Stimulated activated CD8-positive, alpha-beta memory T cell treated with anti-CD3 and anti-CD28 coated beads, Interleukin-4, amount 100 ng/mL, for 1 hour (primary cell): ENCODE measurements at places on chromosomes 7 and 10.

DNA sequence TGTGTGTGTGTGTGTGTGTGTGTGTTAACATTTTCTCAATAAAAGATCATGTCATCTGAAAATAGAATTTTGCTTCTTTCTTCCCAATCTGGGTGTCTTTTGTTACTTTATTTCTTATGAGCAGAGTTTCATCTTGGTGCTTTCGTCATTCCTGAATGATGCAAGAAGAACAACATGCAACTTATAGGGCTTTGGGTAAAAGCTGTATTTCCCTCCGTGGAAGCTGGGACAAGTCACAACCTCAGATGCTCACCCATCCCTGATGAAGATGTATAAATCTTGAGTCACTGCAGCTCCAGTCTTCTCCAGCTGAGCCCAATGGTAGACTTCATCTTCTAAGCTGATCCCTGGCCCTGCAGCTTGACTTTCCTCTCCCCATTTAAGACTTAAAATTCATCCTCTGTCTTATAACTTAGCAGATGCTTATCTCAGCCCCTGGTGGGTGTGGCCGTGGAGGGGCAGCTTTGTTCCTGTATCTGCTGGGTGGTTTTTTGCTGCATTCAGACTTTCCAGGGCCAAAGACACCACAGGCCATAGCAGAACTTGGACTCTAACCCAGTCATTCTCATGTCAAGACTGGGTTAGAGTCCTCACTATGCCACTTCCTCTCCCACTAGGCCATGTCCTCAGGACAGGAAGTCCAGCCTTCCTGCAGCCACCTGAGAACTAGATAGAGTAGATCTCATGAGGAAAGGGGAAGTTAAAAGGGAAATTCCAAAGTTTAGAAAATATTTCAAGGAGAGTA, 356.4 kb downstream of the TNS3 start:
- DNase-seq = no peak

- DNase-seq = no peak
Measured at GRCh38 chr10:58590924-58591323, 78.3 kb downstream of the BICC1 start.

DNA sequence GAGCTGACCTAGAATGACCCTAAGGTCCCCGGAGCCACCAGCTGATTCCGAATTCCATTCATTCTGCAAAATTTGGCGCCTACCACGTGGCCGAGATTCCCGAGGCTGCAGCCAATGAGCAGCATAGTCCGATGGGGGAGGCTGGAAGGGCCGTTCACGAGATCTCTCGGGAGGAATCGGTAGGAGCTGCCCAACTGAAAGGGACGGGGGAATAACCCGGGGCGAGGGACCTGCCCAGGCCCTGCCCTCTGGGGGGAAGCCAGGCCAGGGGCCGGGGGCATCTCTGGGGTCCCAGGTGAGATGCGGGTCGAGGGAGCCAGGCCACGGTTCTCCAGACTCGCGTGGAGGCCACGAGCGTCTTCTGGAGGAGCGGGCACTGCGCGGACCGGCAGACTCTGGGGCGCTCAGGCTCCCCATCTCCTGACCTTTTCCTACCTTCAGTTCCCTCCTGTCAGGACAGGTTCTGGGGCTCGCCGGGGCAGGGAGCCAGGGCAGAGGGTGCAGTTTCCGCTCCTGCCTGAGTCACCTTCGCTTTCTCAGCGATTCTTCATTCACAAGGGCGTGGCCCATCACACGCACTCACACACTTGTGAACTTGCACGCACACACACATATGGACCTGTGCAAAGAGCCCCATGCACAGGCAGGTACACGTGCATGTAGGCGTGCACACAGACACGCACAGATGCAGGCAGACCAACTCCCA, 173.4 kb downstream of the RNF216 start:
- no peak for DNase-seq

DNA sequence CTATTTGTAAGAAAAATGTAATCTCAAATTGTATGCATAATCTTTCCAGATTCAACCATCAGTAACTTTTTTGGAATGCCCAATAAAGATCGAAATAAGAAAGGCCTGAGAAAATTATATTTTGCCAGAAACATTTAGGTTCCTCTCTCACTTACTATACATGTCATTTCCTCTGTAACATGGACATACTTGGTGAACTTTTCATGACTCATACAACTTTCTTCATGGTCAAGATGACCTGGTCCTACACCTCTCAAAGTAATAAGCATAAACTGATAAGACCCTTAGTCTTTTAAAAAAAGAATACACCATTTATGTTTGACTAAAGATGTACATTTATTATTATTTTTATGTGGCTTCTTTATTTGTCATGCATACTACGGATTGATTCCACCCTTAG, 125.3 kb downstream of the REEP3 start:
- no peak for DNase-seq

- DNase-seq = no peak
Measured at GRCh38 chr10:77965294-77965693, 38.7 kb upstream of the DLG5 start.

- no peak for DNase-seq
Measured at GRCh38 chr10:15351099-15351820, 19.8 kb downstream of the FAM171A1 start.

DNA sequence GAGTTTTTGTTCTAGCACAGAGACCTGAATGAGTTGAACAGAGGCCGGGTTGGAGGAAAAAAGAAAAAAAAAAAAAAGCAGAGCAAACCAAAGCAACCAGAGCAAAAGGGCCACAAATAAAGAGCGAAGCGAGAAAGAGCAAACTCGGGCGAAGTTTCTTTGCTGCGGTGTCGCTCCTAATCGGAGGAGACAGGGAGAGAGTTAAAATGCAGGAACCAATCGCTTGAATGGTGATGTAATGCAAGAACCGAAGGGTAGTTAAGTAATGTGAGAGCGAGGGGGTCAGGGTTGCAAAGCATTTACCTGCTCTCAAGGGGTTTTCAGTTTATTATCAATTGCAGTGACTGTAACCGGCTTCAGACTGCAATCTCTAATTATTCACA, 271.7 kb downstream of the TRIL start:
- no peak for DNase-seq

GRCh38 chr10:61708846-61709245, 46.1 kb downstream of the CABCOCO1 start:
- DNase-seq = no peak

GRCh38 chr7:132575419-132575981, 770 bp downstream of the PLXNA4 start:
- no peak for DNase-seq

DNA sequence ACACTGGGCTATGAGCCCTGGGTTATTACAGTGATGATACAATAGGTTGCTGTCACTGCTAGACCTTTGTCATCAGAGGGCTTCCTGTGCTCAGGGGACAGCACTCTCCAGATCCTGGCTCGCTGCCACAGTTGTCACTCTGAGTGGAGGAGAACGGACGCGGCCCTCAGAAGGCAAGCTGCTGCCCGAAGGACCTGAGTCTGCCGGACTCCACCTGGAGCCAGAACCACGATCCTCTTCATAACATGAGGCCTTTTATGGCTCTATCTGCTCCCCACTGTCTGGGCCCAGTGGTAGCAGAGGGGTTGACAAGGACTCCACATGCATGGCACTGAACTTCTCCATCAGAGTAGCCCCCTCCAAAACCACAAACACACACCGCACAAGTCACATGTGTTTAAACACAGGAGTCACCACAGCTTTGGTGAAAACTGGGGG, 94.7 kb upstream of the EFCAB10 start:
- peak; percentile 34 for DNase-seq

DNA sequence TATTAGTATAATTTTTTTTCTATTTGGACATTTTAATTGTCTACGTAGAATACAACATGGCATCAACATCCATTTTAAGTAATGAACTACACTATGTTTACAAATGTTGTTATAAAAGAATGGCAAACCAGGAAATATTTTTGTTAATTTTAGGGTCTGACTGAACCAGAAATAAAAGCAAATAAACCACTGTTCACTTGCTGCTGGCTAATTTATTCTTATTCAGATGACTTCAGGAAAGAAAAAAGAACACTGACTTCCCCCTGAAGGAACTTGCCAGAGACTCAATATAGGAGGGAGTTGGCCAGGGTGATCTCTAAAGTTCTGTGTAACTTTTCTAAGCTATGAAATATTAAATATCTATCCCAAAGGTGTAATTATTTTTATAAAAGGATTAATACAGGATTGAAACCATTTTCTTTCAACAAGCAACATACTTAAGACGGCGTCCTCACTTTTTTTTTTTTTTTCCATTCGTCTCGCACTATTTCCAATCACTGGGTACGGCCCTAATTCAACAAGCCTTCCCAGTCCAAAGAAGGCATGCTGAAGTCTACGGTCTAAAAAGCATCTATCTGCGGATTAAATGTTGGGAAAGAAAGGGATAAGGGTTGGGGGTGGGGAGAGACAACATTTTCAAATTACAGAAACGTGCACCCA, 1.2 kb downstream of the USP6NL start:
- no peak for DNase-seq

- DNase-seq = no peak
Measured at GRCh38 chr10:72308320-72308987, 34.7 kb downstream of the DDIT4 start.

- DNase-seq = no peak
Measured at GRCh38 chr10:26460736-26461135, 22.6 kb downstream of the APBB1IP start.

DNA sequence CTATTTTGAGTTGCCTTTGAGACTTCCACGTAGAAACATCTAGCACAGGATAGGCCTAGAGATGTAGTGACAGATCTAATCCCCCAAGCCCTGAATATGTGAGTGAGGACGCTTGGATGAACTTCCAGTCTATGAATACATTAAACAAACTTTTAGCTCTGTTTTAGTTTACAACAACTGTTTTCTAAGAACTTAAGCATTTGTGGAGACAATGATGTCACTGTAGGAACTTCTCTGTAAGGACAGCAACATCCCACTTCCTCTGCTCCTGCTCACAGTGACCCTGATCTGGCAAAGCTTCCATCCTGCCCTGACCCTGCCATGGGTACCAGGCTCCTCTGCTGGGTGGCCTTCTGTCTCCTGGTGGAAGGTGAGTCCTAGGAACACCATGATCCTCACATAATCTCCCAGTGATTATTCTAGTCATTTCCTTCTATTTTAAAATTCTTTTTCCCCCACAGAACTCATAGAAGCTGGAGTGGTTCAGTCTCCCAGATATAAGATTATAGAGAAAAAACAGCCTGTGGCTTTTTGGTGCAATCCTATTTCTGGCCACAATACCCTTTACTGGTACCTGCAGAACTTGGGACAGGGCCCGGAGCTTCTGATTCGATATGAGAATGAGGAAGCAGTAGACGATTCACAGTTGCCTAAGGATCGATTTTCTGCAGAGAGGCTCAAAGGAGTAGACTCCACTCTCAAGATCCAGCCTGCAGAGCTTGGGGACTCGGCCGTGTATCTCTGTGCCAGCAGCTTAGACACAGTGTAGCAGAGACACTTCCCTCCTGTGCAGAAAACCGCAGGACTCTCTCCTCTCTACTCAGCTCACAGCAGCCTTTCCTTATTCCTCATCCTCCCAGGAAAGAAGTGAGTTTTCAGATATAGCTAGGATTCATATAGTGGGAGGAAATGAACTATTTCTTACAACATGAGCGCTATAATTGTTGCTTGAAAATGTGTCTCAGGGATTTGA, 194.4 kb upstream of the PRSS1 start:
- no peak for DNase-seq

DNA sequence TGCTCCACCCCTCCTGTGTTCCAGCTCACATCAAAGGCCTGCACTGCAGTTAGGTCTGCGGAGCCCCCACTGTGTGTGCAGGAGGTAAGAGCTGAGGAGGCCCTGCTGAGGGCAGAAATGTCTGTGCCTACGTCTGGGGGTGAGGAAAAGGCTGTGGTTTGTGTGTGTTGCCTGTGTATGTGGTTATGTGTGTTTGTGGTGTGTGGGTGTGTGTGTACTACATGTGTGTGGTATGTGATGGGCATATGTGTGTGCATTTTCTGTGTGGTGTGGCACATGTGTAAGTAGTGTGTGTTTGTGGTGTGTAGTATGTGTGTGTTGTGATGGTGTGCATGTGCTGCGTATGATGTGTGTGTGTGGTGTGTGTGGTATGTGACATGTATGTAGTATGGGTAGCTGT, 36.2 kb downstream of the ANXA8 start:
- no peak for DNase-seq

DNA sequence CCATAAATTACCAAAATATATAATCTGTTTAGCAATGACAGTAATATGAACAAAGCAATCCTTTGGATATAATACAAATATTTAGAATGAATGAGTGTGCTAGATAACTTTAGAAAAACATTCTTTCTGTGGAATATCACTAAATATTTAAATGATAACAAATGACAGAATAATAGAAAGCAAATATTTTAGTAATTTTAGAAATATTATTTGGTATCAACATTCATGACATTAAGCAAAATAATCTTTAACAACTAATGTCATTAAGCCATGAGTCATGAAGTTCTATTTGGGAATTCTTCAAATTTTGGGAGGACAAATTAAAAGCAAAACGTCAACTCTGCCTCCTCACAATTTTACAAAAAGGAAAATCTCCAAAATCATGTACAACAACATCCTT, 844.8 kb upstream of the LRRN3 start:
- no peak for DNase-seq

GRCh38 chr10:79560160-79560709, at the start of gene SFTPA2:
TSS of gene SFTPA2 (minus strand) at chr10:79560407. CDS start at chr10:79559483, 924 bp downstream.
- no peak for DNase-seq

DNA sequence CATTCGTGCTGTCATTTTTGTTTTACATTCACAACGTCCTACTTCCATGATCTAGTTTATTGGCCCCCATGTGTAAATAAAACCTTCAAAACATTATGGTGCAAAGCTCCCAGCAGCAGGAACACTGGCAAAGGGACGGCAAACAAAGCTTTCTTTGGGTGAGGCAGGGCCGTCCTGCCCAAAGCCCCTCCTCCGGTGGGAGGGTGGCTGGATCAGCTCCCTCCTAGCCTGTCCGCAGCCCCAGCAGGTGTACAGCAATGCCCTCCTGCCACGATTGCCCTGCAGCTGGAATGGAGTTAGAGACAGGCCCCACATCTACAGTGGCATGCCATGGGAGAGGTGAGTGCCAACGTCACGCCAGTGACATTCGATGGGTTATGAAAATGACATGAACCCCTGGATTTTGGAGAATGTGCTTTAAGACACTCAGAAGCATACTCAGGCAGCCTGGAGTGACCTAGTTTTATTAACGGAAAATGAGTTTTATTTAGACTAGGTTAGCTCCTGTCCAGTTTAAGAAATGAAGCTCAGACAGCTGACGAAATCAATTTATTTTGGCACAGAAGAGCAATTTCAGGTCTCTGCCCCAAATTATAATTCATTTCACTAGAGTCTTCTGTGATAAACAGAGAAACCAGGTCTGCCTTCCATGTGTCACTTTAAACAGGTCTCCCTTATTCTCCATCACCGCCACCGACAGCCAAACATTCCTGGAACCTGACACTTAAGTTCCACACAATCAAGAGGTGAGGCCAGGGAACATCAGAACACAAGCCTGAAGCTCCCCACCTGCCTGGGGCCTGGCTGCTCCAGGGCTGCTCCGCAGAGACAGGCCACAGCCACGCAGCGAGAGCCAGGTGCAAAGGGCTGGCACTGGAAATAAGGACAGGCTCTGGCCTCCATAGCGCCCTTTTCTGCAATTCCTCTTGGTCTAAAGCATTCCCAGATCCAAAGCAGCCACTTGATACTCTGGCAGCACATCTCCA, 50.1 kb downstream of the VOPP1 start:
- no peak for DNase-seq

- no peak for DNase-seq
Measured at GRCh38 chr7:91846436-91846835, 34.1 kb downstream of the MTERF1 start.
